ENCODE measurements at places on chromosomes 4 and X. TPM values are rescaled to one million over a fixed set of nuclear protein-coding genes. Genes with fewer than 3 reads are reported as not detected.
A peak's percentile ranks its signal among the peaks of the same experiment; 100 is the strongest.

DNA sequence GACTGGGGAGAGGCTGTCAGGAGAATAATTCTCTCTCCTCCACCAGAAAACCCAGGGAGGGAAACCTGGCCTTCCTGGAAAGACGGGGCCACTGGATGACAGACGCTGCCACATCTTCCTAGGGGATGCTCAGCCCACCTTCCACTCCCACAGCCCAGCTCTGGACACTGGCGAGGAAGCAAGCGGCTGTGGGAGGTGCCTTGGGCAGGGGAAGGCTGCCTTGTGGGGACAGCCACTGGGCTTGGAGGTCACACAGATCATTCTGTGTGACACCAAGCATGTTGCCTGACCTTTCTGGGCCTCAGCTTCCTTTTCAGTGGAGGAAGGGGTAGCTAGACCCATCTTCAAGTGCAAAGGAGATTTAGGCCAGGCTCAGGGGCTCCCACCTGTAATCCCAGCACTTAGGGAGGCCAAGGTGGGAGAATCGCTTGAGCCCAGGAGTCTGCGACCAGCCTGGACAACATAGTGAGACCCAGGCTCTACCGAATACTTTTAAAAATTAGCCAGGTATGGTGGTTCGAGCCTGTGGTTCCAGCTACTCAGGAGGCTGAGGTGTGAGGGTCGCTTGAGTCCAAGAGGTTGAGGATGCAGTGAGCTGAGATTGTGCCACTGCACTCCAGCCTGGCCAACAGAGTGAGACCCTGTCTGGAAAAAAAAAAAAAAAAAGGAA, 9.8 kb upstream of the MSX1 start:
- H3K4me1 ChIP-seq: peaks cover 15% of the 10 kb centered on the region
- no peak overlapping the region for H3K4me3 ChIP-seq
- no peaks in the 10 kb centered on the region for H3K27me3 ChIP-seq
- no peak overlapping the region for H3K27ac ChIP-seq
- DNase-seq: peak; percentile 66

GRCh38 chr4:158758703-158759102, 10.1 kb upstream of the FNIP2 start:
- H3K36me3 ChIP-seq: no peaks in the 10 kb centered on the region
- no peaks in the 10 kb centered on the region for H3K4me1 ChIP-seq
- H3K27me3 ChIP-seq: no peaks in the 10 kb centered on the region
- no peak overlapping the region for H3K27ac ChIP-seq

GRCh38 chrX:21990832-21991231, 41.3 kb upstream of the PHEX start:
- DNase-seq: no peak
- H3K4me3 ChIP-seq: no peak overlapping the region
- H3K27me3 ChIP-seq: no peaks in the 10 kb centered on the region
- no peaks in the 10 kb centered on the region for H3K36me3 ChIP-seq
- peak overlapping the region; percentile 41 for H3K27ac ChIP-seq

- H3K4me3 ChIP-seq: no peak overlapping the region
- H3K4me1 ChIP-seq: no peaks in the 10 kb centered on the region
- no peak overlapping the region for H3K27ac ChIP-seq
- H3K36me3 ChIP-seq: no peaks in the 10 kb centered on the region
- DNase-seq: no peak
- H3K27me3 ChIP-seq: no peaks in the 10 kb centered on the region
Observed at GRCh38 chrX:100658941-100659381, 15.0 kb downstream of the SRPX2 start.

The RHOH gene
- total RNA-seq: 86.3 TPM

The NDST3 gene
- 5.9 TPM for total RNA-seq

DNA sequence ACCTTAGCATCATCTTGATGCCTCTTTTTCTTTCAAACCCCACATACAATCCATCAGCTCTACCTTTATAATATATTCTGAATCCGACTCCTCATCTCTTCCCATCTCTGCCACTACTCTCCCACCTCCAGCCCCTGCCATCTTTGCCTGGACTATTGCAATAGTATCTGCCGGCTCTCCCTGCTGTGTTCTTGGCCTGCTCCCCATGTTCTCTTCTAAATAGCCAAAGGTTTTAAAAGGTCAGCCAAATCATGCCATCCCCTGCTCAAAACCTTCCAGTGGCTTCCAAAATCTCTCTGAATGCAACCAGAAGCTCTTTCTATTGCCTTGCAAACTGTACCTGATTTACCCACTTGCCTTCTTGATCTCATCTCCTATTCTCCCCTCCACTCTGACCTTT, 266.0 kb downstream of the PTTG2 start:
- H3K27me3 ChIP-seq: no peaks in the 10 kb centered on the region
- no peak overlapping the region for H3K4me3 ChIP-seq
- no peak for DNase-seq
- H3K4me1 ChIP-seq: no peaks in the 10 kb centered on the region

- no peaks in the 10 kb centered on the region for H3K4me1 ChIP-seq
- H3K36me3 ChIP-seq: no peaks in the 10 kb centered on the region
- H3K27ac ChIP-seq: no peak overlapping the region
- peaks cover 11% of the 10 kb centered on the region for H3K27me3 ChIP-seq
- DNase-seq: no peak
Observed at GRCh38 chr4:158760866-158761265, 8.0 kb upstream of the FNIP2 start.

DNA sequence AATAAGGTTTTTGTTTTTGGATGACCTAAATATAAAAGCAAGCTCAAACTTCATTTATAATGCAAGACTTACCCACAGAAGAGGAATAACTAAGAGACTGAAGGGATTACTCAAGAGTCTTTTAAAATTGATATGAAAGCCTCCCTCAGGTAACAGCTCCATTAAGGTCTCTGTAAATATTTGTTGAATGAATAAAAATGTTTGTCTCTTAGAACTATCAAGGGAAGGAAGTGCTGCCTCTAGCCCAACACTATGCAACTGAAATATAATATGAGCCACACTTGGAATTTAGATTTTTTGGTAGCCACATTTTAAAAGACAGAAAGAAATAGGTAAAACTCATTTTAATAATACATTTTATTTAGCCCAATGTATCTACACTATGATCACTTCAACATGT, 127.8 kb downstream of the SH3RF1 start:
- H3K27me3 ChIP-seq: no peaks in the 10 kb centered on the region
- H3K36me3 ChIP-seq: no peaks in the 10 kb centered on the region
- no peak overlapping the region for H3K4me3 ChIP-seq
- no peak overlapping the region for H3K27ac ChIP-seq

DNA sequence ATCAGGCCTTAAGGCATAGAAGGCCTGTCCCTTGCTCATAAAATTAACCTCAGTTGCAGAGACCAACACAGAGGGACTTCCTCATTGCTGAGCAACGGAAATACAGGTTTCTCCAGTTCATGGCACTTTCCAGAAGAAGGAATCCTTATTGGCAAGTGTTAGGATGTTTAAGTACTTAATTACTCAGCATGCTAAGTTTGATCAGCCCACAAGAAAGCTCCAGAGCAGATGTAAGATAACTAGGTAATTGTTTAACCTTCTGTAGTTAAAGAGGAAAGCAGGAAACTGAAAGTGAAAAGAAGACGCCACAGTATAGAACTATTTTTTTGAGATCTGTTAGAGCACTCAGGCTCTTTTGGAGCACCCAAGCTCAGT, 33.5 kb downstream of the SMS start:
- H3K4me1 ChIP-seq: no peaks in the 10 kb centered on the region
- no peak overlapping the region for H3K4me3 ChIP-seq
- no peaks in the 10 kb centered on the region for H3K36me3 ChIP-seq

The ARX gene
- total RNA-seq: not detected

GRCh38 chr4:36290641-36291040, 9.2 kb downstream of the DTHD1 start:
- H3K27ac ChIP-seq: no peak overlapping the region
- H3K4me1 ChIP-seq: peaks cover 4% of the 10 kb centered on the region
- H3K4me3 ChIP-seq: no peak overlapping the region
- DNase-seq: no peak

The FRAS1 gene
- 1.2 TPM for total RNA-seq

GRCh38 chrX:39813631-39814277, 284.0 kb downstream of the BCOR start:
- no peaks in the 10 kb centered on the region for H3K36me3 ChIP-seq
- peaks cover 17% of the 10 kb centered on the region for H3K4me1 ChIP-seq
- H3K27me3 ChIP-seq: no peaks in the 10 kb centered on the region
- no peak overlapping the region for H3K27ac ChIP-seq
- peak; percentile 83 for DNase-seq

The GPR34 gene
- total RNA-seq: 36.6 TPM

The PRR27 gene
- total RNA-seq: not detected

GRCh38 chrX:150899191-150899757, 806 bp upstream of the CD99L2 start:
- peak overlapping the region; percentile 52 for H3K4me3 ChIP-seq
- H3K27me3 ChIP-seq: no peaks in the 10 kb centered on the region
- DNase-seq: peak; percentile 90
- H3K36me3 ChIP-seq: no peaks in the 10 kb centered on the region
- no peaks in the 10 kb centered on the region for H3K4me1 ChIP-seq

DNA sequence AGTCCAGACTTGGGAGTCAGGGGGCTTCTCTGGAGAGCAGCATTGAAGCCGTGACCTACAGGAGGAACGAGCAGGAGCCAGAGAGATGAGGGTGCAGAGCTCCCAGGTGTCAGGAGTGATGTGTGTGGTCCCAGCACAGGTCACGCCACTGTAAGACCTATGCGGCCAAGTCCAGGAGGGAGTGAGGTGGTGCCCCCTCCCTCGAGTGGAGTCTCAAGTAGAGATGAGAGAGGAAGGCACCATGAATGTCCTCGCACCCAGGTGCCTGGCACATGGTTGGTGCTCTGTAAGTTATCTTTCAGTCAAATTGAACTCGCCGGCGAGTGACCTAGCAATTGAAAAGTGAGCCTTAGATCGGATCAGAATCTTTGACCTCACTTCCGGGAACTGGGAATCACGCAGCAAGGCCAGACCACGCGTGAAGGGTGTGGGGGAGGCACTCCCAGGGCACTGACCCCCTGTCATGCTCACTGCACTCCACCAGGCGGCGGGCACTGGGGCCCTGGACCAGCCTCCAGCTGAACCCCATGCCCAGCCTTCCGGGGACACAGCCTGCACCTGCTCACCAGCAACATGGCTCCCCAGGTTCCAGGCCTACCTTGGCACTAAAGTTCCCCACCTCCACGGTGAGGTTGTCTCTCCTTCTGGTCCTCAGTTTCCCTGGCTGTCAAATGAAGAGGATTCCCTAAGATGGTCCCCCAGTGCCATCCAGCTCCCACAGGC, 127.4 kb downstream of the HMX1 start:
- no peaks in the 10 kb centered on the region for H3K36me3 ChIP-seq
- H3K27me3 ChIP-seq: no peaks in the 10 kb centered on the region
- H3K27ac ChIP-seq: no peak overlapping the region

The ALB gene
- not detected for total RNA-seq

DNA sequence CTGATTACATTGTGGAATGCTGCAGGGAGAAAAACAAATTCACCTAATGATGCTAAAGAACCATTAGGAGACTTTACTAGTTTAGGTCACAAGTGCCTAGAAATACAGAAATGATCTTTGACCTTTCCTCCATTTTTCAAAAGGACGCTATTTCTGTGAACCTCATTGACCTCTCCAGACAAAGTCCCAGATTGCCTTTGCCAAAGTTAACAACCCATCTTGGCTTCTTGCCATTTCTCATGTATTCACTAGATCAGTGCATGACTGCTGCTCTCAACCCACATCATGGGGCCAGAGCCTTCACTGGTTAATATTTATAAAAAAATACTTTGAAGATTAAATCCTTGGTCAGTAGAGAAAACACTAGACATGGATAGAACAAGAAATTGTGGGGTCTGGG, 19.9 kb upstream of the AR start:
- DNase-seq: no peak
- H3K27me3 ChIP-seq: no peaks in the 10 kb centered on the region
- no peaks in the 10 kb centered on the region for H3K4me1 ChIP-seq
- H3K27ac ChIP-seq: no peak overlapping the region
- H3K36me3 ChIP-seq: no peaks in the 10 kb centered on the region
- H3K4me3 ChIP-seq: no peak overlapping the region

DNA sequence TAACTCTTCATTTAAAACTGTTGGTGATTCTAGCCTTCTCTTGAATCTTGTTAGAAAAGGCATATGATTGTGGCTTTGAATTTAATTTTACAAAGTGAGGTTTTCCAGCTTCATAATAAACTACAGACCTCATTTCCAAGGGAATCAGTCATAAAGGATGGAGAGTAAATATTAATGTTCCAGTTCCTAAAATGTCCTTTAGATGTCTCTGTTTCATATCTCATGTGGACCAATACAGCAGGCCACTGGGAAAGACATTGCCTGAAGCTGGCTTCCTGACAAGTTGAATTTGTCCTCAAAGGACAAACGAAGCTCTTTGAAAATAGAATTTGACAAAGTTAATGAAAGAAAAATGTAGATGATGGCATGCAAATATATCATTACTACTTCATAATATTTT, 125.4 kb downstream of the ZNF330 start:
- peaks cover 19% of the 10 kb centered on the region for H3K4me1 ChIP-seq
- no peak for DNase-seq

DNA sequence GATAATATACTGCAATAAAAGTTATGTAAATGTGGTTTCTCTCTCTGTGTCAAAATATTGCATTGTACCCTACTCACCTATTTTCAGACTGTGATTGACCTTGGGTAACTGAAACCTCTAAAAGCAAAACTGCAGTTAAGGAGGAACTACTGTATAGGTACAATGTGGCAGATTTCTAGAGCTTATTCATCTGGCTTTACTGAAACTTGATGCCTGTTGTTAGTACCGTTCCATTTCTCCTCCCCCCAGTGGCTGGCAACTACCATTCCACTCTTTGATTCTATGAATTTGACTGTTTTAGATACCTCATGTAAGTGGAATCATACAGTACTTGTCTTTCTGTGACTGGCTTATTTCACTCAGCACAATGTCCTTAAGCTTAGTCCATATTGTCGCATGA, 61.9 kb downstream of the HOPX start:
- no peaks in the 10 kb centered on the region for H3K4me1 ChIP-seq
- H3K36me3 ChIP-seq: no peaks in the 10 kb centered on the region
- H3K4me3 ChIP-seq: no peak overlapping the region
- no peak overlapping the region for H3K27ac ChIP-seq
- no peaks in the 10 kb centered on the region for H3K27me3 ChIP-seq

GRCh38 chr4:139857021-139857420, 191.4 kb downstream of the MGST2 start:
- H3K27ac ChIP-seq: peak overlapping the region; percentile 18
- no peaks in the 10 kb centered on the region for H3K4me1 ChIP-seq
- no peaks in the 10 kb centered on the region for H3K36me3 ChIP-seq
- H3K4me3 ChIP-seq: no peak overlapping the region

DNA sequence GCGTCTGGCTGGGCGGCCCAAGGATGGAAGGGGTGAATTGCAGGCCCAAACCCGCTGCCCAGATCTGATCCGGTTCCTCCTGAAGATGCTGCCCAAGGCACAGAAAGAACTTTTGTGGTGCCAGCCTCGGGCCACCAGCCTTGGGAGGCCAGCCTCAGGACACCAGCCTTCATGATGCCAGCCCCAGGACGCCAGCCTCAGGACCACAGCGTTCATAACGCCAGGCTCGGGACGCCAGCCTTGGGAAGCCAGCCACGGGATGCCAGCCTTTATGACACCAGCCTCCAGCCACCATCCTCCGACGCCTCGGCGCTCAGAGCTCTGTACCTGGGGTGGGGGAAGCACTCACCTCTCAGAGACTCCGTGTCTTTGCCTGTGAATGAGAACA, 107.8 kb downstream of the ADRA2C start:
- H3K4me3 ChIP-seq: no peak overlapping the region
- no peak overlapping the region for H3K27ac ChIP-seq
- peaks cover 72% of the 10 kb centered on the region for H3K27me3 ChIP-seq
